ENCODE measurements at places on chromosomes 1 and 21.

GRCh38 chr1:43220905-43221778 is 48.6 kb upstream of the TMEM125 start:
- DNase-seq = no peak

DNA sequence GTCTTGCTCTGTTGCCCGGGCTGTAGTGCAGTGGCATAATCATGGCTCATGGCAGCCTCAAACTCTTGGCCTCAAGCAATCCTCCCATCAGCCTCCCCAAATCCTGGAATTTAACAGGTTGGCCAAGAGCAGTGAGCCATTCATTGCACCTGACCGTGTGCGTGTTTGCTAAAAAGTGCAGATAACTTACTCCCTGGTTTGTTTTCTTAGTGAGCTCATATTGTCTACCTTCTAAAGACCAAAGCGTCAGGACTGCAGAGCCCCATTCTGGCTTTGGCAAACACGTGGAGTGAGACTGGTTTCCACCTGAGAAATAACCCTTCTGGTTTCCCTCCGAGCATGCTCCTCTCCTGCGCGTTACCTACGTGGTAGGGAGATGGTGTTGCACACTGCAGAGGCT is 32.2 kb upstream of the CA6 start:
- DNase-seq = no peak

GRCh38 chr1:91736715-91737615 is 149.0 kb downstream of the TGFBR3 start:
- DNase-seq = no peak

GRCh38 chr1:238562341-238562740 is 671.6 kb upstream of the ZP4 start:
- no peak for DNase-seq

DNA sequence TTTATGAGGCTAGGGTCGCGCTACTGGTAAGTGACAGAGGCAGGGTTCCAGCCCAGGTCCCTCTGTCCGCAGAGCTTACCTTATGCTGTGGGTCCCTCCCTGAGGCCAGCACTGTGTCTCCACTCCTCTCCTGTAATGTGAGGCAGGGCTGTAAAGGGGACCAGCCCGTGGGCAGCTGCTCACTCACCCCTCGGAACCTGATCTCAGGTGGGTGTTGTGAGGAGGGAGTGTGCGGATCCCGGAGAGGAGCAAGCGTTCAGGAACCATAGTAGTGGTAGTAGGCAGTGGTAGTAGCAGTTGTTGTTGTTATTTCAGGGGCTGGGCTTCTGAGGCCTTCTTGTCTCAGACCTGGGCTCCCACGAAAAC is 1.7 kb downstream of the ZC3H12A start:
- no peak for DNase-seq

DNA sequence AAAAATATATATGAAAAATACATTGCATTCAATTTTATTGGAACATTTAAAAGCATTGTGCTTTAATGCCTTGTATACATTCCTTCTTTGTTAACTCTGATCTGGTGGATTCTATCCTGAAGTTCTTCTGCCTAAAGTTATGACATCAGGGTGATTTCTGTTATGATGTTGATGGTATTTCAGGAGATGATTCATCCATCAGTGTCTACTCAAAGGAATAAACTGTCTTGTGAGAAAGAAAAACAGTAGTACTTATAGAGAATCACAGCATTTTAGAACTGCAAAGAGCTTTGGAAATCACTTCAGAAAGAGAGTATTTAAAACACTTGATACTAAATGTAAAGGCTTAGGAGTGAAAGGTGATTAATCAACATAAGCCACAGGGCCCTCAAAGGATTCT is 155.7 kb downstream of the PTPRC start:
- no peak for DNase-seq

All from NCI-H2081 treated with DMSO at 0.1 percent for 48 hours (cell line).